ENCODE measurements at places on chromosomes 1 and 21.

GRCh38 chr1:23169727-23170335 is 1.2 kb upstream of the LUZP1 start:
- DNase-seq, result no peak

DNA sequence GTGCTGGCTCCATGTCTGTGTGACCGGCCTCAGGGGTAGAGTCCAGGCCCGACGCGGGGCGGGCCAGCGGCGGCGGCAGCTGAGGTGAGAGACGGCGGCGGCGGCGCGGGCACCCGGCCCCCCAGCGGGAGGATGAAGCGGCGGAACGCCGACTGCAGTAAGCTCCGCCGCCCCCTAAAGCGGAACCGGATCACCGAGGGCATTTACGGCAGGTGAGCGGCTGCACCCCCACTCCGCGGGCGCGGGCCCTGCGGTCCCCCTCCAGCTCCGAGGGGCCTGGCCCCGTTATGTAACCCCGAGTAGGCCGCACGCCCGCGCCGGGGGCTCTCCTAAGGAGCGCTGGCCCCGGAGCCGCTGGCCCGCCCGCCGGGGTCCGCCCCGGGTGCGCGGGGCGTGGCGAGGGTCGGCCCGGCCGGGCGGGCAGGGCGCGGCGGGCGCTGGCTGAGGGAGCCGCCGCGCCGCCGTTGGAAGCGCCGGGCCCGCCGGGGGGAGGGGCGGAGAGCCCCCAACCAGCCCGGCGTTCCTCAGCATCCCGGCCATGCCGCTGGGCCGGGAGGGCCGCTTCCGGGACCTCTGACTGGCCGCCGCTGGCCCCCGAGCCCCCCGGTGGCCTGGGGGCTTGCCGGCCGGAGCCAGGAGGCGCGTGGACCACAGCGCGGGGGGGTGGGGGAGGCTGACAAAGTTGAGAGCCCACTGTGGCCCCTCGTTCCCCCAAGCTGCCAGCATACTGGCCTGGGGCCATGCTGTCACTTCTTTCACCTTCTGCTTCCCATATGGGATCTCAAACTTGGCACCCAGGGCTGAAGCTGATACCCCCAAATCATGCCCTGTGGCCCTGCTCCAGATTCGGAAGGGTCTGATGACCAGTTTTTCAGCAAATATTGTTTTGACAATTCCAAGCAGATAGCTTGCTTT is 527 bp downstream of the MACO1 start:
- no peak for DNase-seq

- DNase-seq, result no peak
Observed at GRCh38 chr1:152942161-152942560, 4.8 kb upstream of the SPRR5 start.

GRCh38 chr1:8477166-8477982 is 159.5 kb downstream of the SLC45A1 start:
- no peak for DNase-seq

GRCh38 chr1:226646026-226646869 is 92.8 kb downstream of the ITPKB start:
- DNase-seq, result no peak

DNA sequence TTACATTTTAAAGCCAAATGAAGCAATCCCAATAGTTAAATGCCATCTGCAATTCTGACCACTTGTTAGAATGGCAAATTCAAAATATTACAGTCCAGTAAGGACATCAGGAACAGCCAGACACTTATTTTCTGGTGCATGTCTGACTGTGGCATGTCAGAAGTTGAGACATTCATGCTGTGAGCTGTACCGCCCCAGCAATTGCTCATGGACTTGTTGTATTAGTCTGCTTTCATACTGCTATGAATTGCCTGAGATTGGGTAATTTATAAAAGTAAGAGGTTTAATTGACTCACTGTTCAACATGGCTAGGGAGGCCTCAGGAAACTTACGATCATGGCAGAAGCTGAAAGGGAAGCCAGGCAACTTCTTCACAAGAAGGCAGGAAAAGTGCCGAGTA is 19.1 kb downstream of the DDAH1 start:
- DNase-seq, result no peak

- no peak for DNase-seq
Observed at GRCh38 chr1:16181887-16182719, 26.2 kb upstream of the EPHA2 start.

DNA sequence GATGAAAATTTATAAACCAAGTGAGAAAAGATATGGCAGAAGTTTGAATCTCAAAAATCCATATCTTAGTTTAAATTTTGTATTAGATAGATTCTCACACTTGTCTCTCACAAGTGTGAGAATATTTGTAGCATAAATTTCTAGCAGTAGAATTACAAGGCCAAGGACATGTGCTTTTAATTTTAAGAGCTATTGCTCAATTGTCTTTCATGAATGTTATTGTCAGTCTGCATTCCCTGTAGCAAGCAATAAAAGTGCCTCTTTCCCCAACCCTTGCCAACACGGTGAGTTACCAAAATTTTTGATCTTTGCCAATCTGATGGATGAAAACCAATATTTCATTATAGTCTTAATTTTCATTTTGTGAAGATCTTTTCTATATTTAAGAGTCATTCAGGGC is 64.0 kb downstream of the CTH start:
- DNase-seq, result no peak

DNA sequence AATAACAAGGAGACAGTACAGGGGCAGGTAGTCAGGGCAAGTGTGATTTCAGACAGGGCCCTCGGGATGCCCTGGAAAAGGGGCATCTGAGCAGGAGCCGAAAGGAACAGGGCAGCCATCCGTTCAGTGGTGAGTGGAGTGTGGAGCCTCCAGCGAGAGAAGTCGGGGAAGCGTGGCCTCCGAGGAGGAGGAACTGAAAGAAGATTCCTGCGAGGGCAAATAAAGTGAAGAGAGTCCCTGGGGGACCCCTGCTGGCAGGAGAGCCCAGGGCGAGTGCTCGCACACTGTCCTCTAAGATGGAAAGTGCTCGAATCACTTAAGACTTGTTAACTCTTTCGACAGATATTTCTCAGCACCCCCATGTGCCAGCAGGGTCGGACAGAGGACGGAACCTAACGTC is 3.5 kb upstream of the UTS2 start:
- DNase-seq, result no peak

GRCh38 chr1:157195521-157196244 is 57.5 kb upstream of the ETV3 start:
- DNase-seq, result no peak

DNA sequence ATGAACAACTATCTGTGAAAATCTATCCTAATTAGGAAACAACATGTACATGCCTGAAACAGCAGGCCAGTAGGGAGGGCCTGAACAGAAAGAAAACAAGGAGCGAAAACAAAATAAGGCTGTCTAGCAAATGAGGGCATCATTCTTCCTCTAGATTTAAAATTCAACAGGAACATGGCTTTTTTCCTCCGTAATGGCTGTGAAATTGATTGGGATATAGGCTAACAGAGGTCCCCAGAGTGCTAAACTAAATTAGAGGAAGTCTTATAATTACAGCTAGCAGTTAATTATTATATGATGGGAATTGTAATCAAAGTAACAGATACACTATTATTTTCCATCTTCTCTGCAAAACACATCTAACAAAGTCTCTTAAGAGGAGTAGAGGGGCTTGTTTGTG is 51.7 kb upstream of the TIAM1 start:
- no peak for DNase-seq

DNA sequence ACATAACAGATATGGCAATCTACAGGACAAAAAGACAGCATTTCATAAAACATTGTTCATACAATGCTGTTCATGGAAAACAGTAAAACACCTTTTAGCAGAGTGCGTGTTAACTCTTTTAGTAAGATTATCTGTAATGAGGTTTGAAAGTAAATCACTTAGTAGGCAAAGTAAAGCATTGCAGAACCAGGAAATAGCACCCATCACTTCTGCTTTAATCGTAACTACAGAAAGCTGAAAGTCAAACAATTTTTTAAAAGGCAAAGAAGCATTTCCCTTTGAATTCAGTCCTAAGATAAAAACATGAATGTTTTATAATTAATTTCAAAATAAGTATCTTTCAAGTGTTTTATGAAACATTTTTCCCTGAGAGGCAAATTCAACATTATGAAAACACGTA is 63.3 kb upstream of the RNF11 start:
- no peak for DNase-seq

- DNase-seq, result no peak
Observed at GRCh38 chr1:68378296-68379084, 71.3 kb downstream of the RPE65 start.

DNA sequence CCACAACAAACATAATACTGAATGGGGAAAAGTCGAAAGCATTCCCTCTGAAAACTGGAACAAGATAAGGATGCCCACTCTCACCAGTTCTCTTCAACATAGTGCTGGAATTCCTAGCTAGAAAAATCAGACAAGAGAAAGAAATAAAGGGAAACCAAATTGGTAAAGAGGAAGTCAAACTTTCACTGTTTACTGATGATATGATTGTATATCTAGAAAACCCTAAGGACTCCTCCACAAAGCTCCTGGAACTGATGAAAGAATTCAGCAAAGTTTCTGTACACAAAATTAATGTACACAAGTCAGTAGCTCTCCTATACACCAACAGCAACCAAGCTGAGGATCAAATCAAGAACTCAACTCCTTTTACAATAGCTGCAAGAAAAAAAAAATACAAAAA is 6.9 kb upstream of the F13B start:
- no peak for DNase-seq

GRCh38 chr1:100868364-100868995 is 26.2 kb downstream of the EXTL2 start:
- no peak for DNase-seq

GRCh38 chr1:116497656-116498055 is 73.2 kb downstream of the CD58 start:
- no peak for DNase-seq

GRCh38 chr21:45111703-45112102 is 37.3 kb downstream of the ADARB1 start:
- DNase-seq, result no peak

GRCh38 chr1:116949213-116949985 is 39.7 kb downstream of the PTGFRN start:
- DNase-seq, result no peak

GRCh38 chr1:96865731-96866685 is 144.4 kb downstream of the PTBP2 start:
- no peak for DNase-seq

DNA sequence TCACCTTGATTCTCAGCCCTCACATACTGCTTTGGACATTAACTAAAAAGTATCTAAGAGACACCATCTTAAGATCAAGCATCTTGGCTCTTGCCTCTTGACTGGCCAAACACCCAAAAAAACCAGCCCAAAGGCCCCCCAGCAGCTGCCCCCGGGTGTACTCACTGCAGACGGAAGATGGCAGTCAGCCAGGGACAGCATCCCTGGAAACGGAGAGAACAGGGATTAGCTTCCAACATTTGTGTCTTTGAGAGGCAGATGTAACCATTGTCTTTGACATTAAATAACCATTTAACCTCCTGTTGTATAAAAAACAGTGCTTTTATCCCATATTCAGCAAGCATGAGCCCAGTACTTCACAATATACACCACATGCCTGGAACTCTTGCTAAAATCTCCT is 11.3 kb downstream of the TMEM63A start:
- DNase-seq, result no peak

- no peak for DNase-seq
Observed at GRCh38 chr21:45288441-45288841, 746 bp upstream of the POFUT2 start.

- no peak for DNase-seq
Observed at GRCh38 chr1:36705629-36706028, 222.9 kb upstream of the CSF3R start.
